AG10803 (cell line): ENCODE measurements at places on chromosomes 3 and 15.
A peak's percentile ranks its signal among the peaks of the same experiment; 100 is the strongest.

GRCh38 chr15:45611305-45611704, 23.5 kb upstream of the SQOR start:
- DNase-seq: no peak

DNA sequence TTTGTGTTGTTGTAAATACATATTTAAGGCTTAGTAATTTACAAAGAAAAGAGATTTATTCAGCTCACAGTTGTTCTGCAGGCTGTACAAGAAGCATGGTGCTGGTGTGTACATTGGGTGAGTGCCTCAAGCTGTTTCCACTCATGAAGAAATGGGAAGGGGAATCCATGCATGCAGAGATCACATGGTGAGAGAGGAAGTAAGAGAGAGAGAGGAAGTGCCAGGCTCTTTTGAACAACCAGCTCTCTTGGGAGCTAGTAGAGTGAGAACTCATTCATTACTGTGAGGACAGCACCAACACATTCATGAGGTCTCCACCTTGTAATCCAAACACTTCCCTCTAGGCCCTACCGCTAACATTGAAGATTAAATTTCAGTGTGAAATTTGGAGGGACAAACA, 909.2 kb downstream of the NSUN3 start:
- no peak for DNase-seq

DNA sequence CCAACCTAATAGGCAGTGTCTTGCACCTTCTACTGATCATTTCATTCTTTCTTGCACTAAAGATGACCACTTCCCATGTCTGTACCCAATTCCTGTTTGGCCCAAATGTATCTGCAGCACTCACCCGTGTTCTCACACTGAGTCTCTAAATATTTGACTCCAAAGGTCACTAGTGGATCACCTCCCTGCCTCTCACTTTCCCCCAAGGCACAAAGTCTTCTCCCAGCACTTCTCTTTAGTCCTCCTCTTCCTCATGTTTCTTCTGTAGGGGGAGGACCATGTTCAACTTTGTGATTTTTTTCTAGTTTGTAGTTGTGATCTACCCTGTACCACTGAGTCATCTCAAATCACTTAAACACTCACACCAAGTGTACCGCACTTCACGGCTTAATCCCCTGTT, 13.9 kb downstream of the NR1I2 start:
- DNase-seq: no peak

DNA sequence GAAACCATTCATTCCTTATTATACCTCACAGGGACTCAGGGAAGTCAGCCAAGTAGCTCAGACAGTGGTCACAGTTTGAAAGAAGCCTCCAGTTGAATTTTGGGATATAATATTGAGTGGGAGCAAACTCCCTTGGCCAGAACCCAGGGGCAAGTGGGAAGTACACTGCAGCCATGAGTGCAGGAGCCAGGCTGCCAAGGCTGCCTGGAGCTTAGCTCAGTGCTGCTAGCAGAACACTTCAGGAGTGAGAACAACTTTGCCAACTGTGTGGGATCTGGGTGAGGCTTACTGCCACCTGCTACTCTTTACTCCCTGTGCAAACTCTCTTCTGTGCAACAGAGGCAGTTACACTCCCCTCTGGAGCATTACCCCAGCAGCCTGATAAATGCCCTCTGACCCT, 4.6 kb downstream of the OR5K3 start:
- DNase-seq: no peak

DNA sequence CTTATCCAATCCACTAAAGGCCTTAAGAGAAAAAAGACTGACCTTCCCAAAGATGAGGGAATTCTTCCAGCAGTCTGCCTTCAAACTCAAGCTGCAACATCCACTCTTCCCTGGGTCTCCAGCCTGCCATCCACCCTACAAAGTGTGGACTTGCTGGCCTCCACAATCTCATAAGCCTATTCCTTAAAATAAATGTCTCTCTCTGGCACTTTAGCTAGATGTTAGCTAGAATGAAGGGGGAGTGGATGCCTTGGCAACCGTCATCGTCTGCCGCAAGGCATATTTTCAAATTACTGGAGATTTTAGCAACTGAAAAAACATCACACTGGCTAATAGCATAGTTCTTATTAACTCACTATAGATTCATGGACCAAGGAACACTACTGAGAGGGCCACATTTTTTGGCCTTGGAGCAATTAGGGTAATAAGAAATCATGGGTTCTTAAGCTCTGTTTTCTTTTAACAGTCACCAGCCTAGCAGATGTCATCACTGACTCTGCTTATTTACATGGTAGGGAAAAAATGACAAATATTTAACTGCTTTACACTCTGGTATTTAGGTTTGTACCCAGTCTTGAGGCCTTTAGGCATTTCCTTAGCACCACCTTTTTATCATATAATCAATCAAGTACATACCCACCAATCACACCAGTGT, 245.3 kb downstream of the MYRIP start:
- DNase-seq: peak; percentile 91

GRCh38 chr3:5657106-5657505, 469.6 kb downstream of the EDEM1 start:
- no peak for DNase-seq

GRCh38 chr3:43286841-43287499, 630 bp downstream of the SNRK start:
- DNase-seq: peak; percentile 12

DNA sequence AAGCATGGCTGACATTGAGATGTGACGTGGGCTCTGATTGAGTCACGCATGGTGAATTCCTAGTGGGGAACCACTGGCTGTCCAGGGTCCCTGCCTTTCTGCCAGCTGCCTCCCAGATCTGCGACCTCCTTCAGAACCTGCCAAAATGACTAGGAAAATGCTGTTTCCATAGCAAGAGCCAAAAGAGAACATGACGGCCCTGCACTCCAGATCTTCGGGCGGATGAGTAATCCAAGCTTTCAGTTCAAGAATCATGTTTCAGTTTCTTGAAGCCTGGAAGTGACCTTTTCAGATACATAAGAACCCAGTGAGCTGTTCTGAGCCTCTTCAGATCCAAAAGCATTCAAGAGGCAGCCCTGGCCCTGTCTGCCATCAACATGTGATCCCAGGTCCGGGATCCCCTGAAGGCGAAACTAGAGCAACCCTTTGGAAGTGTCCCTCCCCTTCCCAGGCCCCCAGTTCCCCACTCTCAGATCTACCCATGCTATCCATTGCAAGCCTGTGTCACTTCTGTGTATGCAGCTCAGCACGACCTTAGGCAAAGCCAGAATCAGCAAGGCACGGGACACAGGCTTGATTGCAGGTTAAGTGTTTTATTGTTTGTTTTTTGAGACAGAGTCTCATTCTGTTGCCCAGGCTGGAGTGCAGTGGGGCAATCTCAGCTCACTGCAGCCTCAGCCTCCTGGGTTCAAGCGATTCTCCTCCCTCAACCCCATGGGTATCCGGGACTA, 19.7 kb downstream of the ANKRD63 start:
- DNase-seq: peak; percentile 51

DNA sequence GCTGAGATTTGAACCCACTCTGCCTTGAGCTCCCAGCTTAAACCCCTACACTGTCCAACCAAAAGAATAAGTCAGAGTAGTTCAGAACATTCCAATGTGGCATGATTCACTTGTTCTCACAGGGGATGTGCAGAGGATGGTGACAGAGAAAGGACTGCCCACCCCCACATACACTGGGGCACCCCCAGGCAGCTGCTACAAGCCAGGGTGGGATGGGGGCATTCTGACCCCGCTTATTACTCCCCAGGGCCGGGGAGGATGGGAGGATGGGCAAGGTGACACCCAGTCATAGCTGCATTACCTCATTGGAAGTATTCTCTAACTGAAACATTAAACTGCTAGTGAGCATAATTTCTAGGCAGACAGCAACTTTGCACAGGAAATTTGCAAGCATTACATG, 126.0 kb upstream of the PRR20G start:
- DNase-seq: no peak

- no peak for DNase-seq
Observed at GRCh38 chr3:146306656-146307455, 56.0 kb upstream of the PLSCR4 start.

DNA sequence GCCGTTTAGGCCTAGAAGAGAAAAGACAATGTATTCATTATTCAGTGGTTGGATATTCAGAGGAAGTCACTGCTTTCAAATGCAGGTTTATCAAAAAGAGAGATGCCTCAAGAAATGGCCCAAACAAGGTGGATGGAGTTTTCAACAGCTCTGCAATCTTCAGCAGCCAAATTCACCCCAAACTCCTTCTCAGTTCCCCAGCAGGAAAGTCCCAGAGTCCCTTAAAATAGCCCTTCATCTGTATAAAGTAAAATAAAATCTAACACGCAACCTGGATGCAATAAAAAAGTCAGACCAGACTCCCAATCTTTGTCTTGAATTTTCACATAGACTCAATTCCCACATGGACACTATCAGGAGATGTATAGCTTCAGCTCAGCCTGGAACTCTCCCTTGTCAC, 101.6 kb upstream of the SPATA12 start:
- no peak for DNase-seq

- peak; percentile 74 for DNase-seq
Observed at GRCh38 chr15:66740802-66741201, 38.8 kb downstream of the SMAD6 start.

- no peak for DNase-seq
Observed at GRCh38 chr15:59237924-59238331, 31.3 kb downstream of the LDHAL6B start.

- no peak for DNase-seq
Observed at GRCh38 chr3:47605652-47606051, 27.0 kb upstream of the CSPG5 start.

GRCh38 chr3:74281705-74282104, 332.8 kb downstream of the CNTN3 start:
- DNase-seq: no peak

DNA sequence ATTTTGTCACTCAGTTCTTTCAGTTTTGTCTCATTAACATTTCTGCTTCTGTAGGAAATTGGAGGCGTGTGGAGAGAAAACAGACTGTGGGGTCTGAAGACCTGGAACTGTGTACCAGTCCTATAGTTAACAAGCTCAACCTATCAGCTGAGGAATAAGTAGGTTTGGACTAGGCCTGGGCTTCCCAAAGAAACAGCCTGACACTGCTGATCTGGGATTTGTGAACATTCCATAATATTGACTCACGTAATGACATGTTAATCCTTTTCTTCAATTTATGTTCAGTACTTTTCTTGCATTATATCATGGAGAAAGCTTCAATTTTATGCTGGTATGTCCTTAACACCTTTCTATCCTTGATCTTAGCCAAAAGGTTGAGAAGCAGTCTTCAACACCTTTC, 181.6 kb upstream of the RORA start:
- no peak for DNase-seq

DNA sequence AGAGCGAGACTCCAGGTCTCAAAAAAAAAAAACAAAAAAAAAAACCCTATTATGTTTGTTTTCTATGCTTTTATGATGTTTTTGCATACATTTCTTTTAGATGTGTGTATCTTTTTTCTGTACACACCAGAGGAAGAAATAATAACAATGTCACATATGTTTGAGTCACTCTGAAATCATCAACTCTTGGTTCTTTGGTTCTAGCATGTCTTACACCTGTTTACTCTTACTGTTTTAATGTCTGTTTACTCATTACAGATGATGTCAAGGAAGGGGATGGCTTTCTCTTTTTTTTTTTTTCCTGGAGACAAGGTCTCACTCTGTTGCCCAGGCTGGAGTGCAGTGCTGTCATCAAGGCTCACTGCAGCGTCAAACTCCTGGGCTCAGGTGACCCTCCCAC, 24.1 kb downstream of the RHOA start:
- DNase-seq: peak; percentile 15

DNA sequence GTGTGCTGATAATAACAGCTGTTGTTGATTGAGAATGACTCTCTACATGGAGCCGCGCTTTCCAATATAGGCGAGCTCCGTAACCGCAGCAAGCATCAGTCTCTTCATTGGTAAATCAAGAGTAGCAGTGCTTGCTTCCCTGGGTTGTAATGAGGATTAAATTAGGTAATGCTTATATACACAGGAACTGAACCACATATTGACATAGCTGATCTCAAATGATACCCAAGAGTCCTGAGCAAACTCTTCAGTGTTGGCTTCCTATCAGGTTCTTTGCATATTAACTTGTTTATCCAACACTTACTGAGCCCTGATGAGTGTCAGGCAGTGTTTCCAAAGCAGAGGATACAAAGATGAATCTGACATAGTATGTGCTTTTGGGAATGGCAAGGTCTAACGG, 46.4 kb upstream of the SLCO3A1 start:
- no peak for DNase-seq

DNA sequence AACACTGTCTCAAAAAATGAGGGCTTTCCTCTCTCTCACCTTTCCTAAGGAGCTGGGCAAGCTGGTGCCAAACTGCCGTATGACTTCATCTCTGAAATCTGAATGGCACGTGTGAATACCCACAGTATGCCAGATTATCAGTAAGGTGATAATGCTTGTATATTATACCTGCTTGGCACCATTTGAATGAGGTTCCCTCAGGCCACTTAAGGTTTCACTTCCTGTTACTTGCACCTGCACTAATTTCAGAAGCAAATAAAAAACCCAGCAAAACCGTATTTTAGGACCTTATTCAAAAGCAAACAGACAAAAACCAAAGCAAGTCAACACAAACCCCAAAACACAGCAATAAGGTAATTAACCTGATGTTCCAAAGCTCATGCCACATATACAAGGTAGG, 19.7 kb downstream of the FOXP1 start:
- no peak for DNase-seq

GRCh38 chr3:11514191-11514821, 129.4 kb downstream of the VGLL4 start:
- peak; percentile 87 for DNase-seq

GRCh38 chr3:4994823-4995499, 15.7 kb downstream of the BHLHE40 start:
- DNase-seq: peak; percentile 87

- DNase-seq: peak; percentile 56
Observed at GRCh38 chr3:170563712-170564423, 22.0 kb downstream of the SLC7A14 start.

GRCh38 chr15:59105854-59106253, 908 bp downstream of the CCNB2 start:
- DNase-seq: no peak

GRCh38 chr3:123878807-123879206, 5.3 kb downstream of the MYLK start:
- DNase-seq: no peak

- no peak for DNase-seq
Observed at GRCh38 chr3:38989917-38990510, 61.7 kb downstream of the SCN11A start.

- DNase-seq: no peak
Observed at GRCh38 chr15:39948817-39949216, 14.9 kb downstream of the EIF2AK4 start.

- DNase-seq: no peak
Observed at GRCh38 chr3:79844176-79844575, 76.4 kb upstream of the ROBO1 start.

GRCh38 chr3:111902534-111902933, 43.5 kb downstream of the PHLDB2 start:
- no peak for DNase-seq

- peak; percentile 34 for DNase-seq
Observed at GRCh38 chr3:150372722-150373121, 35.4 kb upstream of the TSC22D2 start.
